Ovary (tissue), 10 donors: ENCODE measurements at places on chromosomes 5 and 9. TPM values are rescaled to one million over a fixed set of nuclear protein-coding genes. Genes with fewer than 3 reads are reported as not detected.

Gene PDE6A
- total RNA-seq = 0.46 TPM

DNA sequence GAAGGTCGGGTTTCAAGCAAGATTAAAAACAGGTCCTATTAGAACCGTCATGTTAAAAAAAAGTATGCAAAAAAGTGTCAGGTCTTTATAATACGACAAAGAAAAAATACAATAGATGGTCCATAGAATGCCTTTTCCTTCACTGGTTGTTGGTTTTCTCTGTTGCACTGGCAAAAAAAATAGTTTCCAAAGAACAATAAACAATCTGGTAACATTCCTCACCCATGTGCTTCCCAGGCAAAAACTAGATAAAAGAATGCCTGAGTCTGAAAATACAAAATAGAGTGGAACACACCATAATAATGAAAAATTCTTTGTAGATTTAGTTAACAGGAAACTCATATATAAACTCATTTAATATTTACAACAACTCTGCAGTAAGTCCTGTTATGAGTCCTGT lies 590.0 kb upstream of the DMAC1 start:
- no peak overlapping the region for H3K4me3 ChIP-seq
- H3K36me3 ChIP-seq = no peaks in the 10 kb centered on the region
- no peaks in the 10 kb centered on the region for H3K27me3 ChIP-seq
- no peak for DNase-seq

Gene TAL2
- not detected for total RNA-seq

GRCh38 chr5:6083311-6083978 lies 294.9 kb downstream of the MED10 start:
- DNase-seq = no peak
- H3K4me3 ChIP-seq = no peak overlapping the region
- H3K27me3 ChIP-seq = no peaks in the 10 kb centered on the region

DNA sequence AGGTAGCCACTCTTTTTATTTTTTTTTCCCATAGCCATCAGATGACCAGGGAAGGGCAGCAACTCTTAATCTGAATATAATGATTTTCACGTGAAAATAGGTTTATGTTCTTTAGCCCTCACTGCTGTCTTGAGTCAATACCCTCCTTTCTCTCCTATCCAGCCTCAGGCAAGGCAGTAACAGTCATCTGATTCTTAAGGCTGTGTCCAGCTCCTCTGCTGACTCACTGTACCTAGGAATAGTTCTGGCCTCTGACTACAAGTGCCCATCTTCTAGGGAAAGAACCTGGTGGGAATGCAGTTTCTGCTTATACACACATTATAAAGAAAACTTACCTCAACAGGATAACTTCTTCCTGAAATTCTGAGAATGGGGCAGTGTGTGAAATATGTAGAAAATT lies 30.7 kb downstream of the DHX29 start:
- no peaks in the 10 kb centered on the region for H3K36me3 ChIP-seq
- no peak overlapping the region for H3K4me3 ChIP-seq
- H3K27ac ChIP-seq = no peak overlapping the region
- H3K4me1 ChIP-seq = no peaks in the 10 kb centered on the region

Gene HRH2
- total RNA-seq = 0.23 TPM

DNA sequence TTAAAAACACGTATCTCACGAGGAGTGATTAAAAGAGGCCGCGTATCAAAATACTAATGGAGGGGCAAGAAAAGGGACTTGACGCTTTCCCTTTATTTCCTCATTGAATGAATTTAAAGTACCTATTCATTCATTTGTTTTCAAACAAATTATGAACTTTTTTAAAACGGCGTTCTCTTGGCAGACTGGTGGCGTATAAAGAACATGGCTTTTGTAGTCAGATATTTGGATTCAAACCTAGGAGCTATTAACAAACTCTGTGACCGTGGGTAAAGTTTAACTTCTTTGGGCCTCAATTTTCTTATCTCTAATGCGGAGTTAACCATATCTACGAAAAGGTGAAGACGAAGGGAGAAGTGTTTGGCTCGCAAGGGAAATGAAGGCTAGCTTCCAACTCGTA lies 876 bp downstream of the CAAP1 start:
- peaks cover 2% of the 10 kb centered on the region for H3K4me1 ChIP-seq
- H3K27me3 ChIP-seq = no peaks in the 10 kb centered on the region
- no peak for DNase-seq
- peak overlapping the region; percentile 94 for H3K27ac ChIP-seq
- H3K36me3 ChIP-seq = no peaks in the 10 kb centered on the region
- peak overlapping the region; percentile 82 for H3K4me3 ChIP-seq

- DNase-seq = no peak
- H3K27ac ChIP-seq = no peak overlapping the region
- H3K27me3 ChIP-seq = no peaks in the 10 kb centered on the region
- H3K4me1 ChIP-seq = no peaks in the 10 kb centered on the region
Observed at GRCh38 chr5:149646564-149646963, 65.3 kb downstream of the ARHGEF37 start.

GRCh38 chr9:90927496-90927895 lies 125.9 kb downstream of the SYK start:
- H3K36me3 ChIP-seq = no peaks in the 10 kb centered on the region
- H3K4me1 ChIP-seq = no peaks in the 10 kb centered on the region
- no peaks in the 10 kb centered on the region for H3K27me3 ChIP-seq

DNA sequence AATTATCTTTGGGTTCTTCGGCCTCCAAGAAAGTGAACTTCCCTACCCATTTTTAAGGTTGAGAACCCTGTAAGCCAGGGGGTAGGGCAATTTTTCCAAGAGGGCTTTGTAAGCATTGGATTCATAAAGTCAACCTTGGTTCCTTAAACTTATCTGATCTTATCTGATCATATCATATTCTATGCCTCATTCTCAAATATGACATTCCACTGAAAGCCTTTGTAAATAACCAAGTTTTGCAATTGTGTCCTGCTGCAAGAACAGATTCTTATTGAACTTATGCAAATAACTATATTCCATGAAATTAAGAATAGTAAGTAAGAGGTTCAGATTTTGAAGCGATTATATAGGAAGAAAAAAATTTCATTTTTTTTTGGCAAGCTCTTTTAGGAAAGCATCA lies 649.5 kb downstream of the LRRC70 start:
- no peaks in the 10 kb centered on the region for H3K27me3 ChIP-seq
- no peaks in the 10 kb centered on the region for H3K36me3 ChIP-seq
- no peak overlapping the region for H3K4me3 ChIP-seq
- no peaks in the 10 kb centered on the region for H3K4me1 ChIP-seq
- no peak for DNase-seq

GRCh38 chr9:133375116-133375723 lies 640 bp downstream of the SURF4 start:
- H3K27ac ChIP-seq = peak overlapping the region; percentile 45
- no peaks in the 10 kb centered on the region for H3K27me3 ChIP-seq
- H3K4me3 ChIP-seq = peak overlapping the region; percentile 93

Gene TLX3
- total RNA-seq = not detected

GRCh38 chr9:84697509-84698114 lies 28.1 kb downstream of the NTRK2 start:
- no peak overlapping the region for H3K27ac ChIP-seq
- no peaks in the 10 kb centered on the region for H3K36me3 ChIP-seq

GRCh38 chr9:122286764-122287163 lies 22.1 kb downstream of the MRRF start:
- no peaks in the 10 kb centered on the region for H3K36me3 ChIP-seq
- DNase-seq = no peak
- no peak overlapping the region for H3K27ac ChIP-seq
- no peaks in the 10 kb centered on the region for H3K27me3 ChIP-seq
- no peak overlapping the region for H3K4me3 ChIP-seq

Gene LEAP2
- total RNA-seq = 2.2 TPM

DNA sequence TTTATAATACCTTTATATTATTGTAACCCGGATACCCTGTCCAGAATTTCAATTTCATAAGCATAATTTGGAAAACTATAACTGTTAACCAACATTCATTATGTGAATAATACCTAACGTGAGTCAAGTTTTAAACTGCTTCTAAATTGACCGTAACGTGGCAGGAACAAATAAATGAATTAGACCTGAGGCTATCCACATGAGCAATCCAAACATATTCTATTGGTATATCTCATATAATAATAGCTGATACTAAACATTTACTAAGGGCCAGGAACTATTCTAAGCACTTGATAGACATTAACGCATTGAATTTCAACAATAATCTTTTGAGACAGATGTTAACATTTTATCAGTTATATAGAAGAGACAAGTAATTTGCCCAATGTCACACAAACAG lies 276.4 kb downstream of the MEF2C start:
- H3K36me3 ChIP-seq = no peaks in the 10 kb centered on the region
- H3K27ac ChIP-seq = no peak overlapping the region
- no peaks in the 10 kb centered on the region for H3K4me1 ChIP-seq
- H3K27me3 ChIP-seq = no peaks in the 10 kb centered on the region
- no peak for DNase-seq
- H3K4me3 ChIP-seq = no peak overlapping the region

GRCh38 chr9:104463864-104464263 lies 40.2 kb upstream of the OR13F1 start:
- H3K36me3 ChIP-seq = no peaks in the 10 kb centered on the region
- no peak for DNase-seq
- H3K27me3 ChIP-seq = no peaks in the 10 kb centered on the region
- H3K4me3 ChIP-seq = no peak overlapping the region
- no peaks in the 10 kb centered on the region for H3K4me1 ChIP-seq

Gene GRM6
- total RNA-seq = not detected

Gene PCDH1
- 8.8 TPM for total RNA-seq
